Effector CD4-positive, alpha-beta T cell (primary cell): ENCODE measurements at places on chromosomes 2 and 18.

- DNase-seq, result no peak
Observed at GRCh38 chr2:229679393-229680125, 34.8 kb downstream of the DNER start.

DNA sequence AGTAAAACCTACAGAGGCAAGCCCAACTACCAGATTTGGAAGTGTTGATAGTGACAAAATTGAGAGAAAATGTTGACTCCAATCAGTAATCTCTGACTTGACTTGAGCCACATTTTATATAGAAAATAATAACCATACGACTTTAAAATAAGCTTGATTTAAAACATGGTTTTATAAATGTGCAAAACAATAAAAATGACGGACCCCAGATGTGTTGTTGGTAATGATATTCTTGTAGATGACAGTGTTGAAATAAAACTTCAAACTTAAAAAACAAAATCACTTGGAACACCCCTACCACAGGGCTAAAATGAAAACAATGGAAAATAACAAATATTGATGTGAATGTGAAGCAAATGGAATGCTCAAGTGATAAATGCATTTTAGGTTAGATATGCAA, 188.1 kb downstream of the SRBD1 start:
- no peak for DNase-seq

DNA sequence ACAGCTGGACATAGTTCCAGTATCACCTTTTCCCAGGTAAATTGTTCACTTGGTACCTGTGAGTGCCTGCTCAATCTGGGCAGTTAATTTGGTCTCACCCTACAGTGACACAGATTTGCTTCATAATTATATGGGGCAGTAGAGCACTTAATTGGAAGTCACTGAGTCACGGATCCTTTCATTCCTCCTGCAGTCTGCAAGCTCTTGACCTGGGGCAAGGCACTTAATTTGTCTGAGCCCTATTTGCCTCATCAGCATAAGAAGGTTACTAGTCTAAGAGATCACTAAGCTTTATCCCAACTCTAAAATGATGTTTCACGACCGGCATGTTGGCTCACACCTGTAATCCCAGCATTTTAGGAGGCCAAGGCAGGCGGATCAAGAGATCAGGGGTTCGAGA, 8.9 kb downstream of the FBXO36 start:
- no peak for DNase-seq

DNA sequence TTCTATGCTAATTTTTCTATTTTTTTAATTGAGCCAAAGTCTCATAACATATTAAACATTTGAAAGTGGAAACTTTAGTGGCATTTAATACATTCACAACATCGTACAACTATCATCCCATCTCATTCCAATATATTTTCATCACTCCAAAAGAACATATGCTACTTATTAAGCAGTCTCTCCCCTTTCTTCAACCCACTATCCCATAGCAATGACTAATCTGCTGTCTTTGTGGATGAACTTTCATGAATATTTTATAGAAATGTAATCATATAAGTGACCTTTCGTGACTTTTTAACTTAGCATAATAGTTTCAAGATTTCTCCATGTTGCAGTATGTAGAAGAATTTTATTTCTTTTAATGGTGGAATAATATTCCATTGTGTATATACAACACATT, 90.3 kb downstream of the CCDC178 start:
- DNase-seq, result no peak

DNA sequence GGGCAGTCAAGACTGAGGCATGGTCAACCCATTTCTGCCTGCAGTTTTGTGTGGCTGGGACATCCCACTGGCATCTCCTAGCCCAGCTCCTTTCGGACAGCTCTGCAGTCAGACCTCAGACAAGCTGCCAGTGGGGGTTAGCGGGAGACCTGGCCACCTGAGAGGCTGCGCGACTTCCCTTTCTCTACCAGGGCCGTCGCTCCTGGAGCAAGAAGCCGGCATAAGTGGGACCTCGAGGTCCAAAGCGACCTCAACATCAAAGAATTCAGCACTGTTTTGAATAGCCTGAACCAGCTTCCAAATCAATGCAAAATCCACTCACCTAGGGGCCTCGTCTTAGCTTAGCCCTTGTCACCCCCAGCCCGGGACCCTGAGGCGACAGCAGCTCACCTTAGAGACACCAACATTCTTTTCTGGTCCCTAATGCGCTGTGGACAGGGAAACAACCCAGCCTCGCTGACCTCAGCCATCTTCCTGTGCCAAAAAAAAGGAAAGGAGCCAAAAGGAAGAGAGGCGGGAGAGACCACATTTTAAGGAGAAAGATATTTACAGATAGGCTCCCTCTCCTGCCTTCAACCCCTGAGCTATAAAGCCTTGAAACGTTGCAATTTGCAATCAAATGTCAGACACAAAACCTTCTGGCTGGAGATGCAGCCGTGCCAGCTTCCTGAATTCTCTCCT, 81.2 kb downstream of the GFPT1 start:
- DNase-seq, result no peak

DNA sequence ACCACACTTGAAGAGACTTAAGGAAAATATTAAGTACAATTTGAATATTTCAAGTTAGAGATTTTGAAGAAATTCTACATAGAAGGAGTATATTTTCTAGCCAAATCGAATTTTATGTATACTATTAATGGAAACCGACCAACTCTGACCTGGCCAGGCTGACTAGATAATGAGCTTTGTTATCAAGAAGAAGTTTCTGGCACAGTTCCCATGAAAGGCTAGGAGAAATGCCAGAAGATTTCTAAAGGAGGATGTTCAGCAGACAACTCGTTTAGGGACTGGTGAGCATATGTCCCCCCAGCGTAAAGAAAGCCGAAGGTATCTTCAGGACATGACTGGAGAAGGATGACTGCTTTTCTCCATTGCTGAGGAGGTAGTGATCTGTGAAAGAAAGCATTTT, 127.3 kb downstream of the DIS3L2 start:
- no peak for DNase-seq

- no peak for DNase-seq
Observed at GRCh38 chr18:25467226-25467987, 115.4 kb upstream of the ZNF521 start.

DNA sequence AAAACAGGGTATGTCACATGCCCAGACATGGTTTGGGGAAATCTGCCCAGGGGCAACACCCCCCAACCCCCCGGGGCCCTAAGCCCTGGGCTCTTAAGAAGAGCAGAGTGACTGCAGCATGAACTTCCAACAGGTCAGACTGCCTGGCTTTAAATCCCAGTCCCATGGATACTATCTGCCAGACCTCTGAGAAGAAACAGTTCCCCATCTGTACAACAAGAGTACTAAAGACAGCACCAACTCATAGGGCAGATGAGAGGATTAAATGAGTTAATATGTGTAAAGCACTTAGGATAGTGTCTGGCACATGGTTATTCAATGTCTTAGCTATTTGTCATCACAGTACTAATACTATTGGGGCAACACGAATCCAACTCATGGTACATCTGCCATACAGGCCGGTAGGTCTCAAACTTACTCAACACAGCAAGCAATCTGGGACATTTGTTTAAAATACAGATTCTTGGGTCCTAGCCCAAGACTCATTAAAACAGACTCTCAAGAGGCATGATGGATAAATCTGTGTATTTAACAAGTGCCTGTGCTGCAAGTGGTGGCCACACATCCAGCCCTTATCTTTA, 23.4 kb downstream of the CDH2 start:
- DNase-seq, result no peak

GRCh38 chr18:12333506-12334290, 25.7 kb downstream of the TUBB6 start:
- DNase-seq, result no peak

GRCh38 chr2:223943561-223944008, 1.6 kb downstream of the WDFY1 start:
- no peak for DNase-seq

DNA sequence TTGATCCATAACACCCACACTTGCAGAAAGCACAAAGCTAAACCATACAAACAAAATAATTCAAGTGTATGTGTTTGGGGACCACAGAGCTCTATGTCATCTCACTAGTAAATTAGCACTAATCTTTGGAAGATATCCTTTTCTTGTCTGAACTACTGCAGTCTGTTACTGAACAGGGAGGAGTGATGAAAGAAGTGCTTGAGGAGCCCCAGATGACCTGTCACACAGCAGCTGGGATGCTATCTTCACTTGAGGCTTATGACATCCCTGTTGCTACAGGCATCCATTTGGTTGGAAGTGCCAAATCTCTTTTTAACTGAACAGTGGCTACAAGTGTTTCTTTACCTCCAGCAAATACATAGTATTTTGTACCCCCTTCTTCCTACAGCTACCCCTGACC, 386.3 kb upstream of the CHAC2 start:
- no peak for DNase-seq

DNA sequence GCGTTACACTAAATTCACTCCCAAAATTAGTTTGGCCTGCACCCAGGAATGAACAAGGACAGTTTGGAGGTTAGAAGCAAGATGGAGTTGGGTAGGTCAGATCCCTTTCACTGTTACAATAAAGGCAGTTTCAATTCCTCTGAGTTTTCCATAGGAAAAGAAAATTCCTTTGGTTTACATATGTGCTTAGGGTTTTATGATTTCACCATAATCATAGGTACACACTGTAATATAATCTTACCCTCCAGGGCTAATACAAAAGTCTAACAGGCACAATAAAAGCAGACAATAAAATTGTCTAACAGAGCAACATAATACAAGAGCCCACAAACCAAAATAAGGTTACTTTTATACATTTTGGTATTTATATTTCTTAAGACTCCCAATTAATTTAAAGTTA, 391.5 kb upstream of the KCNJ3 start:
- DNase-seq, result no peak

DNA sequence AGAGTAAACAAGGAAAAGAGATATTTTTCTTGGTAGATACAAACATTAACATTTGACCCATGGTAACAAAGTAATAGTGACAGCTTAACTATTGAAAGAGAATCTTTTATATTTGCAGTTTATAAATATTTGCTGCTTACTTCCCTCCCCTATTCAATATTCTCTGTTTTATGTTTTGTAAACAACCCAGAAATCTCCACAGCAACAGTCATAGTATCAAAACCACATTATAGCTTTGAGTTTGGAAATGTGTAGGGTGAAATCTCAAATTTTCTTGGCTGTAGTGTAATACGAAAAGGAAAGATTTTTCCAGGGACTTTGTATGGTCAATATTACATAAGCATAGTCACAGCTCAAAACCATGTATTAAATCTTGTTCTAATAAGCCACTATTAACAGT, 511.2 kb downstream of the METTL4 start:
- DNase-seq, result no peak

GRCh38 chr2:154484338-154485099, 214.0 kb upstream of the KCNJ3 start:
- no peak for DNase-seq

- DNase-seq, result no peak
Observed at GRCh38 chr2:82811946-82812345, 1647.1 kb downstream of the SUCLG1 start.

GRCh38 chr2:239770246-239770639, 254.9 kb downstream of the NDUFA10 start:
- DNase-seq, result no peak

DNA sequence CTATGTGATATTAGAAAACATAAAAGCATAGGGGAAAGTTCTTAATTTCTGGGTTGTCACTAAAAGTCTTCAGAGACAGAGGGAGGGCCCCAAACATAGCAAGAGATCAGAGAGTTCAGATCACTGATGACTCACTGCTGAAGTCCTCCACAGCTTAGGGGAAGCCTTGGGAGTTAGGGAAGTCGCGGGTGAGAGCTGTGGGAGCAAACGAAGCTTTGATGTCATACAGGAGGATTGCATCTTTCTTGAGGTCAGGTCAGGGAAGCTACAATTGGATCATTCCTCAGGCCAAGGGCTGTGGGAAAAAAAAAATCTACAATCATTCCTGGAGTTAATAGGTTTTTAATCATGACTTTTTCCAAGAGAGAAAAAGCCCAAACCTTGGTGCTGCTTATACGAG, 96.2 kb downstream of the COPS8 start:
- no peak for DNase-seq

- DNase-seq, result no peak
Observed at GRCh38 chr2:220191031-220191430, 563.6 kb downstream of the SLC4A3 start.

GRCh38 chr2:138021154-138021553, 56.9 kb downstream of the HNMT start:
- no peak for DNase-seq

DNA sequence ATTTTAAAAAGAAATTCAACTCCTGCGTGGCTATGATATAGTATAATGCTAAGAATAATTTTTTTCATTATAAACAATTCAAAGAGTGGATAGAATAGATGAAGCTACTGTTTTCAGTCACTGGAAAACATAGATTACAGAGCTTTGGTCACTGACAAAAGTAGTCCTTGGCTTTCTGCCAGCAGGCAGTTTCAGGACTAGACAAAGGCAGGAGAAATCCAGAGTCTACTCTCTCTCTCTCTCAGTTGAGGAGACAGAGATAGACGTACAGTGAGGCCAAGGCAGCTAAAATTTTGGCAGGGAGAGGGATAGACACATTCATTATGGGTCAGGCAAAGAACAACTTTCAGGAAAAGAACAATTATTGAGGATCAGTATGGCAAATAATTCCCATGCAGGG, 491.4 kb upstream of the CRIM1 start:
- no peak for DNase-seq

DNA sequence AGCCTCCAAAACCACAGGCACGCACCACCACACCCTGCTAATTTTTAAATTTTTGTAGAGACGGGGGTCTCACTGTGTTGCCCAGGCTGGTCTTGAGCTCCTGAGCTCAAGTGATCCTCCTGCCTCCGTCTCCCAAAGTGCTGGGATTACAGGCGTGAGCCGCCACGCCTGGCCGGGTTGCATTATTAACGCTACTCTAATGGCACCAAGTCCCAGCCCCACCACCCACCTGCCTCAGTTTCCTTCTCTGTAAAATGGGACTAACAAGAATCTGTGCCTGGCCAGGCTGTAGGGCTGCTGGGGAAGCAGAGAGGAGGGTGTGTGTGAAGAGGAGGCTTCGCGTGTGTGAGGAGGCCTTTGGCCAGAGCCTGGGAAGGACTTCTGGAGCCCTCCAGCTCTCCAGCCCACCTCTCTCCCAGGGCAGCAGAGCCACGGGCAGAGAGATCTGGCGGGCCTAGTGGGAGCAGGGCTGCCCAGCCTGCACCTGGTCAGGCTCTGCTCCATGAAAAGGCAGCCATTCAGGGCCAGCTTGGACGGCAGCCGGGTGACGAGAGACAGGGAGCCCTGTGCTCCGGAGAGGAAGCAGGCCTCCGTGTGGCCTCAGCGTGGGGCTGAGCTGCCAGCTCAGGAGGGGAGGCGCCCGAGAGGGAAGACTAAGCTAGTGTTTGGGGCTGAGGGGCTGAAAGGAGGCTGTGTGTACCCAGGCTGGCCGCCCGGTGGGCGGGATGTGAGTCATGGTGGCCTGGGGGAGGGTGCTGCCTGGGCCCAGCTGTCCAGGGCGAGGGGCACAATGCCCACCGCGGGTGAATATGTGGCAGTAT, 7.4 kb upstream of the B3GNT7 start:
- no peak for DNase-seq

DNA sequence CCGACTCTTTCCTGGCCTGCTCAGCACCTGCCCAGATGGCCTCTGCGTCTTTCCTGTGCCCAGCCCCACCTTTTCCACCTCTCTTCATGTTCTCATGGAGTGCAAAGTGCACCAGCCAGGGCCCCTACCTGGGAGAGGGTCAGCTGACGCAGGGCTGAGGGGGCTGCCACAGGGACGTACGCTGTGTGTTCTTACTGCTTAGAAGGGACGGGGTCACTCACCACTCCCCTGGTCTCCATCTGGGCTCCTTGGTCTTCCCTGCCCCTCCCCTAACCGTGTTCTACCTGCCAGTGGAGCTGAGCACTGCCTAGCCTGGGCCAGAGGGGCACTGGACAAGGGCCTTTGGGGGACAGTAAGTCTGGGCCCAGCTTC, 8.6 kb downstream of the ERFE start:
- no peak for DNase-seq
